Stimulated activated CD8-positive, alpha-beta memory T cell treated with anti-CD3 and anti-CD28 coated beads, Interleukin-2, amount 100 ng/mL, for 1 hour (primary cell): ENCODE measurements at places on chromosomes 6 and 20.

- no peak for DNase-seq
Observed at GRCh38 chr20:19995220-19995863, 21.8 kb upstream of the NAA20 start.

DNA sequence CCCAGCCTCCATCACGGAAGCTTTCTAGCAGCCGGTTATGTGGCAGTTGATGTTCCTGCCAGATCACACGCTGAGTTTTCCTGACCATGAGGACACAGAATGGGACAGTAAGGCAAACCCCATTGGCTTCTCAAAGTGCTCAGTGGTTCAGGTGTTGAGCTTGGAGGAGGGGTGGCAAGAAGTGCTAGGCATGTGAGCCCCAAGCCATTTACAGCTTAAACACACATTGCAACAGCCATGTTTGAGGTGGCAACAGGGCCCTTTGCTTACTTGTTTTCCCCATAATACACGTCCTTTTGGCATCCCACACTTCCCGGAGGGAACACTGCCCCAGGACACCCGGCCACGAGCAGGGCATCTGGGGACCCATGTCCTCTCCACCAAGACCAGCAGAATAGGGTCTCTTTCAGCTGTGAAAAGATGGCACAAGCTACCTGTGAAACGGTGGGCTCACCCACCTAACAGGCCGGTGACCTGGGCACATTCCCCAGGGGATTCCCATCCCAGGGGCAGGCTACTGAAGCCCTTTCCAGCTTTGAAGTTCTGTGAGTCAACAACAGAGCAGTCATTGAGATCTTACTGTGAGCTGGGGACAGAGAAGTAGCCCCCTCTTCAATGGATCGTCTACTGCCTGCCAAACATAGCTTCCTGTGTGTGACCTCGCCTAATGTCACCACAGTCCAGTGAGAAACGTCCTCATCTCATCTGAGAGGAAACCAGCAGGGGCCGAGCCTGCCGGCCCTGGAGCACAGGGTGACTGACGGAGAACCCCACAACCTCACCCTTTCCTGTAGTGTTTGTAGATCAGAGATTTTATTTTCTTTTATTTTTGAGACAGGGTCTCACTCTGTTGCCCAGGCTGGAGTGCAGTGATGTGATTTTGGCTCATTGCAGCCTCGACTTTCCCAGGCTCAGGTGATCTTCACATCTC, 4.0 kb upstream of the TLDC2 start:
- no peak for DNase-seq

- DNase-seq: no peak
Observed at GRCh38 chr6:168994956-168995355, 258.7 kb downstream of the THBS2 start.

DNA sequence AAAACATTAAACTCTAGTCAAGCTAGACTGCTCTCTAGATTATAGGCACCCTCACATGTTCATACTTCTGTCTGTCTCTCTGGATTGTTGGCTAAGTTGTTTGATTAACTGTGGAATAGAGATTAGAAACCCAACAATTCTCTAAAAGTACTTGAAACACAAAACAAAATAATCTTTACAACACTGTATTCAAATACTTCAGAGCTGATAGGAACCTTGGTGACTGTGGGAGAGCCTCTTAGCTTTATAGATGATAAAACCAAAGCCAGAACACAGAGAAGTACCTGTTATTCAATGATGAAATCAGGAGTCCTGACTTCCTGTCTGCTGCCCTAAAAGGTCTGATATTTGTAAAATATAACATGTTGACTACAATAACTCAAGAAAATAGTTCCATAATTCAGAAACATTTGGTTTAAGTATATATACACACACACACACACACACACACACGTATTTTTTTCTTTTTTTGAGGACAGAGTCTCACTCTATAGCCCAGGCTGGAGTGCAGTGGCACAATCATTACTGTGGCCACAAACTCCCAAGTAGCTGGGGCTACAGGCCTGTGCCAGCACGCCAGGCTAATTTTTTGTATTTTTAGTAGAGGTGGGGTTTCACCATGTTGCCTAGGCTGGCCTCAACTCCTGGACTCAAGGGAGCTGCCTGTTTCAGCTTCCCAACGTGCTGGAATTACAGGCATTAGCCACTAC, 222.0 kb downstream of the FUT9 start:
- DNase-seq: no peak

- no peak for DNase-seq
Observed at GRCh38 chr6:165920896-165921671, 246.6 kb downstream of the TBXT start.

DNA sequence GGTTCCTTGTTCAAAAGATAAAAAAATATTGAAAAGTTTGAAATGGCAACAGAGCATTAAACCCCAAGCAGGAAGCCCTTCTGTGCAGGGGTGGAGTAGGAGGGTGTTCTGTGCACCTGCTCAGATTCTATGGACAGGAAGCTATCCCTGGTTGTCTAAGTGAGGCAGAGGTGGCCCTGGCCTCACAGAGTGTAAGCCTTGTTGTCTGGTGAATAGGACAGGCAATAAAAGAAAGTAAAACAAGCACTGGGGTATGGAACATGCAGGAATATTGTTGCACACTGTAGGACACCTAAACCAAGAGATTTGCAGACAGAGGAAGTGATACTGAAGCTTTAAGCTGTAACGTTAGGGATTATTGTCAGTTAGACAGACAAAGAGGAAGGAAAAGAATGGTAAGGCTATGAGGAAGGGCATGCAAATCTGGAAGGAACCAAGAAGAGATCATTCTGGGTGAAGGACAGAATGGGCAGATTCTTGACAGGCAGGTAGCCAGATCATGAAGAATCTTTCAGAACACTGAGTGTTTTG, 66.8 kb downstream of the TBC1D7 start:
- DNase-seq: no peak

GRCh38 chr6:2560917-2561698, 189.6 kb downstream of the MYLK4 start:
- DNase-seq: no peak

DNA sequence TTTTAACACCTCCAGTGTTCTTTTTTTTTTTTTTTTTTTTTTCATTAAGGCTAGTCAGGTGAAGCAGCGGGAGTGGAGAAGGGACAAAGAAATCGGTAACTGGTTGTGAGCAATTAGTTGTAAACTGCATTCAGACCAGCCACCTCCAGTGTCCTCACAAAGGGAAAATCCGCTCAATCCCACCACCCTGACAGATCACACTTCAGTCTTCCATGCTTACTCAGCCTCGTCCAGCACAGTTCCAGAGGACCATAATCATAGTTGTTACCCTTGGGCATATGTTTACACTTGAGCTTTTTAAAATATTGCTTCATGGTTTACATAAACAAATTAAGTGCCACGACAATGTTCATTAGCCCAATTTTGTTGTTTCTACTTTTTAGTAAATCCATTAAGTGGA, 10.2 kb downstream of the DYNLRB1 start:
- no peak for DNase-seq
